ENCODE measurements at places on chromosomes 12 and 14.
A peak's percentile ranks its signal among the peaks of the same experiment; 100 is the strongest.

GRCh38 chr12:66925083-66925482 lies 246.2 kb upstream of the GRIP1 start:
- DNase-seq: no peak

DNA sequence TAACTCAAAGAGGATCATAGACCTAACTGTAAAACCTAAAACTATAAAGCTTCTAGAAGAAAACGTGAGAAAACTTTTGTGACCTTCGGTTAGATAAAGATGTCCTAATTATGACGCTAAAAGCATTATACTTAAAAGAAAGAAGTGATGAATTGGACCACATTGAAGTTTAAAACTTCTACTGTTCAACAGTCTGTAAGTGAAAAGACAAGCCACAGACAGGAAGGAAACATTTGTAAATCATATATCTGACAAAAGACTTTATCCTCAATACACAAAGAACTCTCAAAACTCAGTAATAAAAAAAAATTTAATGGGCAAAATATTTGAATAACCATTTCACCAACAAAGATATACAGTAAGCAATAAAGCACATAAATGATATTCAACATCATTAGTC lies 344.3 kb downstream of the EGLN3 start:
- DNase-seq: no peak

DNA sequence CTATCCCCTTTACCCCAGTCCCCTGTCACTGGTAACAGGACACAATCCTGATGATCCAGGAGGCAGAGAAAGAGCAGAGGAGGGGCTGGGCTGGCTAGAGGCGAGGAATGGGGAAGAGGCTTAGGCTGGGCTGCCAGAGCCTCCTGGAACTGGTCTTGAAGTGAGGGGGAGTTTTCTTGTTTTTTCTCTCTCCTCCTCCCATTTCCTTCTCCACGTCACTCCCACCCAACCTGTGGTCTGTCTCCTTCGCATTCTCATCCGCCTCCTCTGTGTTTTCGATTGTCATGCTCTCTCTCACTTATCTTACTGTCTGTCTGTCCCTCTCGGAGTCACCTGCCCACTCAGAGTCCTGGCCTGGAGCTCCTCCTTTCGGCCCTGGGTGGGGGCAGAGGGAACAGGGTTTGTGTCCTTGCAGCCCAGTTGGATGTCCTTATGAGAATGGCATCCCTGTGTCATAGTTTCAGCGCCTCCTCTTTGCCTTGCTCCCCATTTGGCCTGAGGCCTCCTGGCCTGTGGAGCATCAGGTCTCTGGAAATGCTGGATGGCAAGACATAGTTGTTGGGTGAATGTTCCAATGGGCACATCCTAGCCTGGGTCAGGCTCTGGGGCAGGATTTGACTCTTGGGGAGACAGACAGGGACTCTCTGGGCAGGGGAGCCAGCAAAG lies 3.4 kb upstream of the KRT80 start:
- no peak for DNase-seq

GRCh38 chr14:92965281-92965680 lies 42.3 kb downstream of the CHGA start:
- no peak for DNase-seq

- no peak for DNase-seq
Observed at GRCh38 chr12:23888396-23889068, 60.9 kb downstream of the SOX5 start.

DNA sequence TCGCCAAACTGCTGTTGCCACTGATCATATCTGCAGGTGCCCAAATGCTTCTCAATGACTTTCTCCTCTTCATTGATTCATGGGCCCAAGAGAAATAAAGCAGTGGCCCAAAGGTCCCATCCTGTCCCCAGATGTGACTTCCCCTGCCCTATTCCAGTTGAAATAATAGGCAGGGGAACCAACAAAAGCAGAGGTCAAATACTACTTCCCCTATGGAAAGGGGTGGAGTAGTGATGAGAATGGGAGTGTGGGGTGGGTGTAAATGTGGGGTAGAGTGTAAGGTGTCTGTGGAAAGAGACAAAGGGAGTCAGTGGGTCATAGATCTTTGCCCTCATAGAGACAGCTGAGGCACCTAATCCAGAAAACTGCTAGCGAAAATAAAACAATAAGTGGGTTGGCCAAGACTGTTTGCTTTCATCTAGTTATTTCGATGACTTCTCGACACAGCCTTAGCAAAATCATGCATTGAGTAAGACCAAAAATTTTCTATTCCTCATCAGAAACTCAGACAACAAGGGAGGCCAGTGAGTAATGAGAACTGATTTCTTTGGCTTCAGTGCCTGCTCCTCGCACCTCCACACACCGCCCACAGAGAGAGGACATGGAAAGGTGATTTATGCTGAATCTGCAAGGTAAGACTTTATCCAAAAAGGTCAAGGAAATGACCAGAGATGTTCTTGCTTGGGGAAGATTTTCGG lies 10.9 kb upstream of the IL22 start:
- DNase-seq: no peak

- DNase-seq: no peak
Observed at GRCh38 chr12:47370421-47370820, 290.7 kb upstream of the AMIGO2 start.

- DNase-seq: no peak
Observed at GRCh38 chr12:79933532-79934264, 1.2 kb downstream of the PPP1R12A start.

- no peak for DNase-seq
Observed at GRCh38 chr12:27573972-27574371, 50.0 kb downstream of the PPFIBP1 start.

- no peak for DNase-seq
Observed at GRCh38 chr12:58161773-58162172, 220.4 kb downstream of the ATP23 start.

DNA sequence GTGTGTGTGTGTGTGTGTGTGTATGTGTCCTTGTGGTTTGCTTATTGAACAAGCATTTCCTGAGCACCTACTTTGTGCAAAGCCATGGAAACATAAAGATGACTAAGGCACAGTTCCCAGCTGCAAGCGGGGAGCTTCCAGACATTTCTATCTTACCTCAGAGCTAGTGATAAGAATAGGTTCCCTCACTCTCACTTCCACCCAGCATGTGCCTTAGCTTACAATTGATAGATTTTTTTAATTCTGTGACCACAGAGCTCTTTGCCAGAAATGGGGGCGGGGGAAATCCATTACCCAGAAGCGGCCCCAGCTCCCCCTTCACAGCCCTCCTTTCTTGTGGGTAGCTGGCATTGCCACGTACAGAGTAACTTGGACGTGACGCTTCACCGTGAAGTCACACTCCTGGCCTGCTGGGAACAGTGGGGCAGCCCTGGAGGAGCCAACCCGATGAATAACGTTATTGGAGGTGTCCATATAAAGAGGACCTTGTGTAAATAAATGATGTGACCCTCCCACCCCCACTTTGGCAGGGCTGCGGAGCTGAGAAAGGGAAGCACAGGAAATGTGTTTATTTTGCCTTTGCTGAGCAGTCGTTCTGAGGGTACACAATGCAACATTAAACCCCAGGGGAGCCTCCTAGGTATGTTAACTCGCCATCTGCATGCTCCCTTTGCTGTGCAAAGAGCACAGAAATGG lies 238.9 kb downstream of the CHST11 start:
- DNase-seq: no peak

DNA sequence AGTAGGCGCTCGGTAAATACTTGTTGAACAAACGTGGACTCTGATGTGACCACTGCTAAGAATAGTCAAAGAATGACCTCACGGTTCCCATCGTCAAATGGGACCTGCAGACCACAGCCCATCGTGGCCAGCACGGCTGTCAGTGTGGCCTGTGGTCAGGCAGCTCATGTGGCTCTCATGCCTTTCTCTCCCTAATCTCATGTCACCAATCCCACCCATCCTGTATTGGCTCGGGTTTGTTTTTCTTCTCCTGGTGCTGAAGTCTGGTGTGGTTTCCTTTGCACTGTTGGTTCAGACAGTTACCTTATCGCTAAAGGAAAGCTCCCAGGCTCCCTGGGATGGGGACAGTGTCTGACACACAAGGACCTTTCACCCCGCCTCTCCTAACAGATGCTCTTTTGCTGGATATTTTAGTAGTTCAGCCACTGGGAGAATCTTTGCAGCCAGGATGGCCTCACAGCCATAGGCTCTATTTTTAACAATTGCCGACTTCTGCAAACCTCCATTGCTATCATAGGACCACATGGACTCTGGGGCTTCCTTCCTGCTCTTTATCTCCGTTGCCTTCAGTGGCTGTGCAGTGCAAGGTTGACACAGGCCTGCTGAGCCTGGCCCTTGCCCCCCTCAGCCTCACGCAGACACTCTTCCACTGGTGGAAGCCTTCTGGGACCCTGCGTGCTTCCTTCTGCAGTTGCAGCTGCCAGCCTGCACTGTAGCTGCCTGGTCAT lies 293.1 kb upstream of the FKBP4 start:
- no peak for DNase-seq

DNA sequence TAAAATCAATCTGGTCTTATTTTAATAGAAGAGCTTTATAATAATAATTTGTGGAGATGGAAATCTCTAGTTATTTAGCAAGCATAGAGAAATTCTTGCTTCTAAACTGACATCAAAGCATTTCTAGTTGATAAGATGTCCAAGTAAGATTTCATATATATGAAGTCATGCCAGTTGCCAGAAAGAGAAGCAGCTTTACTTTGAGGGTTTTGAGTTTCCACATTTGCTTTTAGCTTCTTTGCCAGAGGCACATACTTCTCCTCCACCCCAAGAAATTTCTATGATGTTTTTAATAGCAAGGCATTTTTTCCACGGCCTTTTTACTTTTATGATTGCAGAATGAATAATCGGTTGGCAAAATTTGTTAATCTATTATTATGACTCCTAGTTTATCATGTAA lies 24.2 kb upstream of the YAF2 start:
- DNase-seq: no peak

GRCh38 chr14:92582706-92583452 lies 69.3 kb downstream of the RIN3 start:
- no peak for DNase-seq

GRCh38 chr14:54711812-54712464 lies 145.0 kb downstream of the SAMD4A start:
- no peak for DNase-seq

DNA sequence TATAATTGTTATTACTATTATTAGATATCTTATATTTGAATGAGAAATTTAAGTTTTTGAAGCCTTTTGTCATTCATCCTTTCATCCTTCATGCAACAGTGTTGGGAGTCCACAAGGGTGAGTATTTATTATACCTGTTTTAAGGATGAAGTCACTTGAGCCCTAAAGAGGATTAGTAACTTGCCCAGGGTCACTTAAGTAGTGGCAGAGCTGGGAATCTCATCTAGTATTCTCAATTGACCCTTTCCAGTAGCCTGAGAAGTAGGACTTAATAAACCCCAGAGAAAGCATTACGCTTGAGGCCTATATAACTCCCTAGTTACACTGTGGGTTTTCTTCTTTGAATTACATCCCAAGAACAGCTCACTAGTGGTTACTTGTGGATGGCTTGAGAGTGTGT lies 119.8 kb downstream of the SRGAP1 start:
- DNase-seq: no peak

GRCh38 chr14:95043732-95044462 lies 113.4 kb downstream of the DICER1 start:
- no peak for DNase-seq

DNA sequence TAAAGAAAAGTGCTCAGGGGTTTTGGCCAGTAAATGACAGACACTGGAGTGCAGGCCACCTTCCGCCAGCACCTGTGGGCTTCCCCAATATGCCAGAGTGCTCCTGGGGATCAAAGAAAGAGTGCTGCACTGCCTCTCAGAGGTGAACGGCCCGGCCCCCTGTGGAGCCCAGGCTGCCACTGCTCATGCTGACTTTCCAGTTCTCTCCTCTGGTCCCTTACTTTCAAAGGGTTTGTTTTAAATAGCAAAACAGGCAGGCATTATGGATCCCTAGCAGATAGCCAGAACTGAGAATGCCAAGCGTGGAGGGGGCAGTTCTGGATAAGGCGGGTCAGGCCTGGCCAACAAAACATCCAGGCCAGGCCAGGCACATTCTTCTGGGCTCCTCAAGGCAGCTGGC lies 59.6 kb downstream of the MDM2 start:
- DNase-seq: no peak

DNA sequence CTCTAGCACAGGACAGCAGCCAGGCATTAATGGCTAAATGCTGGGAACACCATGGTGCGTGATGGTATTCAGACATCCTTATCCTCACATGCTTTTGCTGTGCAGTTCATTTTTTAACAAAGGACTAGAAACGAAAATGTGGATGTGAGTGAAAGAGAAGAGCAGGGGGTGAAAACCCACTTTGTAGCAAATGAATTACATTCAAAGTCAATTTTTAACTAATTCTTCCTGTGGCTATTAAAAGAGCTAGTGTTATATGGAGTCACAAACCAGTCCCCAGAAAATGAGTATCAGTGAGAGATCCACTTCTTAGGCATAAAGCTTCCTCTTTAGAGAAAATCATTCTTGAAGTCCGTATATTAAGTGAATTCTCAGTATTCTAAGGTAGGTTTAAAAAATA lies 592.0 kb upstream of the LMO3 start:
- no peak for DNase-seq

DNA sequence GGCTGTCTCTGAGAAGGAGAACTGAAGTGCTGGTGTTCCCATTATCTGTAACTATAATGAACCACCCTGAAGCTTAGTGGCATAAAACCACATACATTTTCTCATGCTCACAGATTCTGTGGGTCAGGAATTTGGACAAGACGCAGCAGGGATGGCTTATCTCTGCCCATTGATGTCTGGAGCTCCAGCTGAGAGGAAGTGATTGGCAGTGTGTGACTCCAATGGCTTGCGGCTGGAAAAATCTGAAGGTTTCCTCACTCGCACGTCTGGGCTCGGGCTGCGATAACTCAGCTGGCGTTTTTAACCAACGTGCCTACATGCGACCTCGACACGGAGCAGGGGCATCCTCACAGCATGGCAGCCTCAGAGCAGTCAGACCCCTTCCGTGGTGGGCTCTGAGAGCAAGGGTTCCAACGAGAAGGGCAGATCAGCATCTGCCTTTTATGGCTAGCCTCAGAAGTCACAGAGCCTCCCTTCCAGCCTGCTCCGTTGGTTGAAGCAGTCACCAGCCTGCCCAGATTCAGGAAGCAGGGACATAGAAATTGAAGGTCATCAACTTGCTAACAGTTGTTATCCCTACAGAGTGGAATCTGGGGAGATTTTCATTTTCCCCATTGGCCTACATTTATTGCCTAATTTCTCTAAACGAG lies 143.3 kb upstream of the BCL2L14 start:
- no peak for DNase-seq

GRCh38 chr12:31728289-31728916 lies 418 bp downstream of the AMN1 start:
- DNase-seq: peak; percentile 65

GRCh38 chr14:104370256-104370870 lies 209.2 kb upstream of the C14orf180 start:
- no peak for DNase-seq

DNA sequence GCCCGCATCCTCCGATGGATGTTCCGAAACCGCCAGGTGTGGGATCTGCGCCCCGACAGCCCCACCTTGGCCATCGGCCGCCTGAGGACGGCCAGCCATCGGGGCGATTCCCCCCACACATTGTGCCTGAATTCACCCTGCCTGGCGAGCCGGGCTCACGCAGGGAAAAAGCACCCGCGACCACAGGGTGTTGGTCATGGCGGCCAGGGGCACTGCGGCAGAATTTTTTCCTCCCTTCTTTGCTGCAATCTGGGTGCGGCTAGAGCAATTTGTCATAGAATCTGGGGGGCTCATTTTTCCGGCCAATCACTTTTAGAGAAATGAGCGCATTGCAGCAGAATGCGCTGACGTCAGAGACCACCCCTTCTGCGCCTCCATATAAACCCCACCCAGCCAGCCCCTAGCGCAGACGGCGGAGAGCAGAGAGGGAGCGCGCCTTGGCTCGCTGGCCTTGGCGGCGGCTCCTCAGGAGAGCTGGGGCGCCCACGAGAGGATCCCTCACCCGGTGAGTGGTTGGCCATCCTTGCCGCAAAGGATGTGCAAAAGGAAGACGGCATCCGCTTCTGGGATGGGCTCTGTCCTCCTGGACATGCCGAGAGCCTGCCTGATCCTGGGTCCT lies at the start of gene MEG3:
TSS of gene MEG3 (plus strand) at position 406 of the 619 bp plus-strand sequence.
- peak; percentile 87 for DNase-seq
